Karpas-422 (cell line): ENCODE measurements at places on chromosomes 2 and 18. TPM values are rescaled to one million over a fixed set of nuclear protein-coding genes. Genes with fewer than 3 reads are reported as not detected.
A peak's percentile ranks its signal among the peaks of the same experiment; 100 is the strongest.

DNA sequence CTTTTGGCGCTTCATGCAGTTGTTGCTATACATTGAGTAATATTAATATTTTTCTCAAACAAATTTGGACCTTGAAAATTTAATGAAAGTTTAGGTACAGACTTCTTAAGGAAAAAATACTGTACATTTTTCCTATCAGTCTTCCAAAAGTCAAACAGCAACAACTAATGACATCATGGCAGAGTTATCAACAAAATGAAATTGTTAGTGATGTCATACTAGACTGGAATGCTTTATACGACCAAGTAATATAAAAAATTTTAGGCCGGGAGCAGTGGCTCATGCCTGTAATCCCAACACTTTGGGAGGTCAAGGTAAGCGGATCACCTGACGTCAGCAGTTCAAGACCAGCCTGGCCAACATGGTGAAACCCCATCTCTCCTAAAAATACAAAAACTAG, 12.0 kb upstream of the STPG4 start:
- DNase-seq = no peak

- DNase-seq = no peak
Measured at GRCh38 chr2:182049372-182050148, 63.9 kb downstream of the PPP1R1C start.

- no peak for DNase-seq
Measured at GRCh38 chr2:35526741-35527140, 828.8 kb upstream of the CRIM1 start.

- DNase-seq = peak; percentile 60
Measured at GRCh38 chr2:45879406-45879805, 227.9 kb downstream of the PRKCE start.

DNA sequence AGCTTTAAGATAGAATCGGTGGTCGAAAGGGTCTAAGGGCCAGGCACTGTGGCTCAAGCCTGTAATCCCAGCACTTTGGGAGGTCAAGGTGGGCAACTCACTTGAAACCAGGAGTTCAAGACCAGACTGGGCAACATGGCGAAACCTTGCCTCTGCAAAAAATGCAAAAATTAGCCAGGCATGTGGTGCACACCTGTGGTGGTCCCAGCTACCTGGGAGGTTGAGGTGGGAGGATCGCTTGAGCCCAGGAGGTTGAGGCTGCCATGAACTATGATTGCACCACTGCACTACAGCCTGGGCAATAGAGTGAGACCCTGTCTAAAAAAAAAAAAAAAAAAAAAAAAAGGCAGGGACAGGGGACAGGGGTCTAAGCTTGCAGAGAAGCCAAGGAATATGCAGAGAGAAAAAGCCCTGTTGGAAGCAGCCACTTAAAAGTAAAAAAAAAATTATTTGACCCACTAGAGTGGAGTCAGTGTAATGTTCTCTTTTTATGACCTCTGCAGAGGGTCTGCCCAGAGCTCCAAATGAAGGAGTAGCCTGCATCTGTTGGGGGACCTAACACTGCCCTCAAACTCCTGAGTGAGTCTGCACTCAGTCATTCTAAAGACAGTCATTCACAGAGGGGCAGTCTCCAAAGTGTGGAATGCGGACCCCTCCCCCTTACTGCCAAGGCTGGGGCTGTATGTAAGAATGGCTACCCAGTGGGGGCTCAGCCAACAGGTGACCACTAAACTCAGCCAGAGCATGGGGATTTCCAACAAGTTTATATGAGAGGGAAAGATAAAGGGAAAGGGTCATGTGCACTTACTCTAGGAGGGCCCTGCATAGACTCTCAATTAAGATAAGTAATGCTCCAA, 118.5 kb upstream of the CDCA7 start:
- DNase-seq = no peak

DNA sequence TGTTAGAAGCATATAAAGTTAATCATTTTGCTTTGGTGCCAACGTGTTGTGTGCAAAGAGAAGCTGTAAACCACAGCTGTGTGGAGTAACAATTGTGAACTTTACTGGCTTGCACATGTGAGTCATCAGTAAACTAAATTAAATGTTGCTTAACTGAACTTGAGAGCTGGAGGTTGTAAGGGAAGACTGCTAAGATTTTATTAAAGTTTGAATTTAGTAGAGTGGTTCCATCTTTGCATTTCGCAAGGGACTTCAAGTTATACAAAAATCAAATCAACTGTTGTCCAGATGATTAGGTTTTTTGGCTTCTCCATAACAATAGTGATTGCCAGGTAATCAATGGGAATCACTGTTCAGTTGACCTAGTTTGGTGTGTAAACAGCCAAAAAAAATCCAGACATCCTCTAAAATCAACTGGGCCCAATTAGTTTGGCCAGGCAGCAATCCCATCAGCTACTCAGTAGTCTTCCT, 247.4 kb downstream of the MYO3B start:
- DNase-seq = no peak

- no peak for DNase-seq
Measured at GRCh38 chr2:106343274-106343673, 124.9 kb downstream of the RGPD3 start.

GRCh38 chr2:81876624-81877023, 1572.1 kb upstream of the LRRTM1 start:
- DNase-seq = no peak

GRCh38 chr2:47403609-47404193, 745 bp downstream of the MSH2 start:
- DNase-seq = peak; percentile 50

The SLC11A1 gene
- 1.9 TPM in 1 of 2 replicates, not detected in the other for total RNA-seq
